ENCODE measurements at places on chromosomes 16 and 17.

DNA sequence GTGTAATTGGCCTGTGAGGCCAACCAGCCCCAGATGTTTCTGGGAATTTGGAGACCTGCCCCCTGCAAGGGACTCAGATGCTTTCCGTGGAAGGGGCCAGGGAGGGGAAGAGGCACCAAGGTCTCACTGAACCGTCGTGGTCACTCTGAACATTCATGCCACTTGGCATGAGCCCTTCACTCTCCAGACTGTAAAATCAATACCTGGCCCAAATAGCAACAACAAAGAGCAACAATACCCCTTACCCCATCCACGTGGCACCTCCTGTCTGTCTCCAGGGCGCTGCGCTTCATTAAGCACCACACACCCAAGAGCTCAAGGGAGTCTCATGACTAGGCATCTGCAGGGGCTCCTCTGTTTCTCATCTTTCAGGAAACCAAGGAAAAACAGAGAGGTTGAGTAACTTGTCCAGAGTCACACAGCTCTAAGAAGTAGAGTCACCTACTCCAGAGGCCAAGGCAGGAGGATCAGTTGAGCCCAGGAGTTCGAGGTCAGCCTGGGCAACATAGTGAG is 52.8 kb downstream of the SOCS1 start:
- DNase-seq: no peak

- DNase-seq: no peak
Observed at GRCh38 chr17:68347380-68347779, 56.1 kb downstream of the ARSG start.

GRCh38 chr16:88504489-88505404 is 51.7 kb downstream of the ZFPM1 start:
- DNase-seq: no peak

- DNase-seq: no peak
Observed at GRCh38 chr16:14501331-14502255, 128.5 kb downstream of the PARN start.

GRCh38 chr17:45293413-45294211 is 23.2 kb downstream of the MAP3K14 start:
- DNase-seq: no peak

DNA sequence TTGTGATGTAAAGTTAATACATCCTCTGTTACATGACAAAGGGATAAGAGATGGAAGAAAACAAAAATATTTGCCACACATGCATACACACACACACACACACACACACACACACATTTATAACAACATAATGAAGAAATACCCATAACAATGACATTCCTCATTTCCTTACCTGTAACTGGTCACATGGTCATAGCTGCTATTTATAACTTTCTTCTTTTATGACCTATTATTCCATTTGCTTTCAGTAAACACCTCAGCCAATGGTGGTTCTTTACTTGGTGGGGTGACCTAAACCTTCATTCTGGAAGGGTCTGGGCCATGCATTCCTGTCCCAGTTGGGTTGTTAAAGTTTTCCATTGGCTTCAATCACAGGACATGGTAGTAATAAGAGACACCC is 5.3 kb downstream of the MT2A start:
- no peak for DNase-seq

DNA sequence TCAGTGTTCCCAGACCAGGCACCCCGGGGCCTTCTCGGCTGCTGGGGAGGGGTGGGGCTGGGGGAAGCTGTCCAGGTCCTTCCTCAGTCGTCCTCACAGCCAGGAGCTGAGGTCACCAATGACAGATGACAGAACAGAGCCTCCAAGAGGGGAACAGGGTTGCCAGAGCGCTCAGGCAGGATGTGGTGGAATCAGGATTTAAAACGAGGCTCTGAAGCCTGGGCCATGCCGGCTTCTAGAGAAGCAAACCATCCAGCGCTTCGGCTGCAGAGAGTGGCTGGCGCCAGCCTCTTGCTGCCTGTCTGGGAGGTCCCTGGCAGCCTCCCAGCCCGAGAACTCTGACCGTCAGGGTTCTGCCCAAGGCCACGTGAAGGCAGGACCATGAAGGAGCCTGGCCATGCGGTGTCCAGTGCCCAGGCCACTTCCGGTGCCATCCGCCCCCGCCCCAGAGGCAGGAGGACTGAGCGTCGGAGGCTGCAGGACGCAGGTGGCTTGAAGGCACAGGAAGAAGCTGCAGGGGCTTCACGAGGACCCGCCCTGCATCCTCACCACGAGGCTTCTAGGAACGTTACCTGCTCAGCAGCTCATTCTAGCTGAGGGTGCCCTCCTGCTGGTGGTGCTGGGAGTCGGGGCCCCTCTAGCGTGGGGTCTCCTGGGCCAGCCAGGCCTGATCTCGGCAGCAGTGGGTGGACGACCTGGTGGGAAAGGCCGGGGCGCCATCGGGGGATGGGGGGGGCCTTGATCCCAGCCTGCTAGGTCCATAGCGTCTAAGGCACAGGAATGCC is 78.5 kb downstream of the KLHDC4 start:
- DNase-seq: no peak

DNA sequence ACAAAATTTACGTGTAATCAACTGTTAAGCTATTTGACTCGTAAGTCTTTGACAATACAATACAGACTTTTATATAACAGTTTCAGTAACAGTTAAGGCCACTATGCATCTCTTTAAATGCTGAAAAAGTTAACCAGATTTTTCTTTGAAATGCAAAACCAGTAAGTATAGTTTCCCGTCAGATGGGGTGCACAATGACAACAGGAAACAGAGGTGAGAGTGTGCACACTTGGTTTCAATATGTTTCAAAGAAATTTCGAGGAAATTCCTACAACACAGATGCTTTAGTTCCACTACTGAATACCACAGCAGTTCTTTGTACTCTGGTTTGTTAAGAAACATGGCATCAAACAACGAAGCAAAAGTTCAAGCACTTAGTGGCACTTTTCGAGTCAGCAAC is 48.4 kb downstream of the RNF157 start:
- no peak for DNase-seq

GRCh38 chr17:4607261-4607741 is 23.0 kb downstream of the SMTNL2 start:
- DNase-seq: no peak

DNA sequence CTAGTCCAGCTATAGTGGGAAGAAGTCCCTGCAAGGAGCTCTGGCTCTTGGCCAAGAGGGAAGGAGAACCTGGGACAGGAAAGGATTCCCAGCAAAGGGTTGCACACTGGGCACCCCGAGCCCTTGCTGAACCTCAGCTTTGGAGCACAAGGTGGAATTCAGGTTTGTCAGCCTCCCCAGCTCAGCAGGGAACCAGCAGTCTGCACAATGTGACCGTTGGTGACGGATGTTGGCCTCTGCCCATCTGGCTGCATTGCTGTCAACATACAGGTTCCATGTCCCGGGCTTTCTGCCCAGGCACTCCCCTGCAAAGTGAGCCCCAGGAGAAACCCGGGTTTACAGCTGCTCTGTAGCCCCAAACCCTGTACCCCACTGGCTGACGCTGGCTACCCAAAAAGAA is 6.7 kb downstream of the RPRML start:
- DNase-seq: no peak

- peak; percentile 65 for DNase-seq
Observed at GRCh38 chr17:6755731-6756184, at the start of gene XAF1. XAF1 (plus strand) TSS chr17:6756046; CDS start chr17:6756079, 33 bp downstream.

Measured in CD8-positive, alpha-beta T cell (primary cell).